T-helper 2 cell treated with Interferon-gamma antibody and Interleukin-4, amounts not matched to agents 5 μg/mL and 100 μg/mL, for 36 hours (primary cell): ENCODE measurements at places on chromosomes 12 and 14.

DNA sequence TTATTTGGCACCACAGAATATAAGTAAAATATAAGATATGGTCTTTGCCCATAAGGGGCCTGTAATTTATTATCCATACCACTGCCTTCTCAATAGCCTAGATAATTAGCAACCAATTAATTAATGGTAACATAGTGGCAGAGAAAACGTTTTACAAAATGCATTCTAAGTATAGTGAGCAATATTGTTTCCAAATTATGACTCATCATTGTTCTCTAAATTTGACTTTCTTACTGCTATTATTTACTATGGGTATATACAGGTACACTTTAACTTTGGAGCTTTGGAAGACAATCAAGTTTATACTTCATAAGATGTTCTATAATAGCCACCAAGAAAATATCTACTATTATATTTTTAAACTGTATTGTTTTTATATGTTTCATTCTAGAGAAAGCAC, 26.7 kb downstream of the DCP1B start:
- DNase-seq: no peak

DNA sequence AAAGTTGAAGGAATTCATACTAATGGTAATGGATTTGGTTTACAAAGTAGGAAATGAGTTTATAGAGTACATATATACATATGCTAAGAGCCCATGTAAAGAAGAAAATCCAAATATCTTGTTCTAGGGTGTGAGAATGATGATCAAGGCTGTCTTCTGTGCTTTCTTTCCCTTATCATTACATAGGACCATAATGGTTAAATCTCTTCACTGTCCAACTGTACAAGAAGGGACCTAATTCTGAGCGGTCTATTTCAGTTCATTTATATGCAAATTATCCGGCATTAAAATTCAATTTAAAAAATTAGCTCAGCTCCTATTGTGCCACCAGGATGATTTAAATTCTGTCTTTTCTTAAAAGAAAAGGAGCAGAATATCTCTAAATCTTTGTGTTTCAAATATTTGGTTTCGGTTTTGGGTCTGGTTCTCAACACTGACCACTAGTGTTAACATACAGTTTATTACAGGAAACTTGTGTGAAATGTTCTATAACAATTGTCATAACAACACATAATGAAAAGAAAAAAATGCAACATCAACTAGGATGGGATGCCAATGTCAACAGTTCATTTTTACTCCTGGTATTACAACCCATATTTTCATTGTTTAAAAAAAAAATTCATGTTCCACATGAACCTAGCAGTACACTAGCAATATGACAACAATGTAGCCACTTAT, 16.8 kb downstream of the OR4K1 start:
- no peak for DNase-seq

DNA sequence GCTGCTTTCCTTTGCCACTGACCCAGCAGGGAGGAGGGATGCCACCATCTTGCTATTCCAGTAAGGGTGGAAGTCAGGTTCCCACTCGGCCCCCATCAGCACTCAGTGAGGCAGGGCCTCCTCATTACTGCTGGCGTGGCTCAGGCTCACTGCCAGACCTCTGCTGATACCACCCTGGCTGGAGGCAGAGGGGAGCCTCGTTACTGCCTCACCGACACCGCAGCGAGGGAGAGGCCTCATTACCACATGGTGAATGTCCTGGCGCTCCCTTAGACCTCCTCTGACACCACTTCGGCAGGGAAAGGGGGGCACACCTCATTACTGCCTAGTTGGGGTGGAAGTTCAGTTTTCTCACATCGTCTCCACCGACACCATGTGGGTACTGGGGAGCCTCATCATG, 354.1 kb downstream of the CACNA1C start:
- no peak for DNase-seq

- no peak for DNase-seq
Observed at GRCh38 chr12:38601949-38602348, 285.4 kb downstream of the ALG10B start.

DNA sequence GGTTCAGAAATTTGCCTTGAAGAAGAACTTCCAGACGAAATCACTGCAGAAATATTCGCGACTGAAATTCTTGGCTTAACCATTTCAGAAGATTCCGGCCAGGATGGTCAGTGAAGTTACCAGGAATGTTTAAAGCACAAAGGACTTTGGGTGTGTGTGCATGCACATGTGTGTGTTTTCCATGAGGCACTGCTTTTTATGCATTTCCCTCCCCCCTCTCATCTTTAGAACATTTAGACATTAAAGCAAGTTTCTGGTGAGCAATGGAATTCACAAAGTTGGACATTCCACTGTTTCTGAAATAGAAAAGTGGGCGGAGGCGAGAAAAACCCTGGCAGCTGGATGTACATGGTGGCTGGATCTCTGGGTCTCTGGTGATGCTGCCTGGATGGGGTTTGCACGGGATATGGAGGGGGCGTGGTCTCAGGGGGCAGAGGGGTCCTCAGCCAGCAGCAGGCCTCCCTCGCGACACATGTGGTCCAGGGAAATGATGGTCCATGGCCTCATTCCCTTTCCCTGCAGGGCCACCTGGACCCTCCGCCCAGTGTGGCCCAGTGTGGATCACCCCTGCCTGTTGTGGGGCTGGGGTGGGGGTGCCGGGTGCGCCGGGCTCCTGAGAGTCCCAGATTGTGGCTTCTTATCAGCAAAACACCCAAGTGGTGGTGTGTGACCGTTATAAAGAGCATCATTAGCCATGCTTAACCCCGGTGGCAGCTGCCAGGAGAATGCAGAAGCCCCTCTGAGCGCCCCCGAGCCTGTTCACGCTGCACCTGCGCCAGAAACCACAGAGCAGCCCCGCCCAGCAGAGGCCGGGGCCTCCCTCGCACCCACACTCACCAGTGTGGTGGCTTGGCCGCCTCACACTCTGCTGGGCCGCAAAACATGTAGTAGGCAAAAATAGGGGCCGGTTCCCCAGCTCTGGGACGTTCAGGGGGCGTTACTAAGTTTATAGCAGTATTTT, 17.8 kb upstream of the BCL7A start:
- DNase-seq: no peak

- no peak for DNase-seq
Observed at GRCh38 chr12:76952995-76953394, 74.2 kb upstream of the CSRP2 start.

GRCh38 chr12:75720812-75721641, 209.6 kb upstream of the KRR1 start:
- DNase-seq: no peak

DNA sequence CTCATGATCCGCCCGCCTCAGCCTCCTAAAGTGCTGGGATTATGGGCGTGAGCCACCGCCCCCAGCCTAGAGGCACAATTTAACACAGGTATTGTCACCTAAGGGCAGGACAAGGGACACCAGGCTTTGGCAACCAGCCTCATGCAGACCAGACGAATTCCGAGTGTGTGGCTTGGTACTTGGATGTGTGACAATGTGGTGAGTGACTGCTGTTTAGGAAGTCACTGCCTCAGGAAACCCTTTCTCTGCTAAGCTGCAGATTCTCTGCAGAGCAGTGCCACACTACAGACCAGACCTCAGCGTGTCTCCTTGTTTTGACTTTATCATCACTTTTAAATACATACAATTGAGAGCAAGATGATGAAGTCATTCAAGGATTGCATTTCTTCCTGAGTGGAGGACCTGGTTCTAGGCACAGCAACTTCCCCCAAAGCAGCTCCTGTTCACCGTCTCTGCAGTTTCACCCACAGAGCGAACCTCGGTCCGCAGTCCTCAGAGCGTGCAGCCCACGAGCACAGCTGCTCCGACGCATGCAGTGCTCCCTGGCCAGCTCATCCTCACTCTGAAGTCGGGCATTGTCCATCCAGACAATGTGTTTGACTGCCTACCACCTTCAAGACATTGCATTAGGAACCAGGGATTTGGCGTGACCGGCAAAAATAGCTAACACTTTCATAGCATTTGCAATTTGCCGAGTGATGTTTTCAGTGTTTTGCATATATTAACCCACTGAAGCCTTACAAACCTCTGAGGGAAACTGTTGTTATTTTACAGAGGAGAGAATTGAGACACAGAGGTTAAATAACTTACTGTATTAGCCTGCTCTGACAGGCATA, 235.2 kb downstream of the CHST11 start:
- no peak for DNase-seq

GRCh38 chr12:23169696-23170013, 544.7 kb downstream of the ETNK1 start:
- DNase-seq: no peak

GRCh38 chr14:94284221-94284620, 8.8 kb downstream of the SERPINA10 start:
- no peak for DNase-seq

GRCh38 chr12:102726686-102727085, 190.4 kb downstream of the PAH start:
- no peak for DNase-seq

DNA sequence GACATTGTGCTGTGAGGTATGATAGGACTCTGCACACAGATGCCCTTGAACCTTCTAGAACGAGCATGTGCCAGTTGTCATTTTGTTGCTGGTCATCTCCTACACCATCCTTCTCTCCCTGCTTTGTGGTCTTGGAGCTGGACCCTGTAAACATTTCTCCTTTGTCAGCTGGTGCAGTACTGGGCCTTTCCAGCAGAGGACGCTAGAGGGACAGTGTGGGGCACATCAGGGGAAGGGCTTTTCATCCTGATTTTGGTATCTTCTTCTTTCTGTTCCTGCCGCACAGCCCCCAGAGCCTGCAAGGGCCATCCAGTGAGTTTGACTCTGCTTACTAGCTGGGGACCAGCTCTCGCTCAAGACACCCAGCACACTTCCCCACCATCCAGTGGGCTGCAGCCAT, 484.6 kb downstream of the AACS start:
- DNase-seq: no peak

- DNase-seq: no peak
Observed at GRCh38 chr12:116837097-116837496, 44.1 kb downstream of the HRK start.

DNA sequence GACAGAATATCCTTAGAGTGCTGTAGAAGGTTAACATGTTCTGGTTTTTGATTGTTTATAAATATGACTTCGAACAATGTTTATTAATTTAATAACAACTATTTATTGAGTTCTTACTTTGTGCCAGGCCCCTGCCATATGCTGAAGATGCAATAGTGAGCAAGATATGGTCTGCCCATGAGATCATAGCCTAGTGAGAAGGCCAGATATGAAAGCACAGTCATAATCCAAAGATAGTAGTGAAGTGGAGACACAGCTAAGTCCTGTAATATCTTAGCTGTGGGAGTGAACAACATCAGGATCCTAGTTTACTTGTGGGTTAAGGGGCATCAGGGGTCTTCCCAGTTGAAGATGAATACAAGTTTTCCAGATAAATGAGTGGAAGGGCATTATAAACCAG, 189.4 kb upstream of the FBXO33 start:
- DNase-seq: no peak

- no peak for DNase-seq
Observed at GRCh38 chr14:87868920-87869319, 124.1 kb downstream of the GALC start.

DNA sequence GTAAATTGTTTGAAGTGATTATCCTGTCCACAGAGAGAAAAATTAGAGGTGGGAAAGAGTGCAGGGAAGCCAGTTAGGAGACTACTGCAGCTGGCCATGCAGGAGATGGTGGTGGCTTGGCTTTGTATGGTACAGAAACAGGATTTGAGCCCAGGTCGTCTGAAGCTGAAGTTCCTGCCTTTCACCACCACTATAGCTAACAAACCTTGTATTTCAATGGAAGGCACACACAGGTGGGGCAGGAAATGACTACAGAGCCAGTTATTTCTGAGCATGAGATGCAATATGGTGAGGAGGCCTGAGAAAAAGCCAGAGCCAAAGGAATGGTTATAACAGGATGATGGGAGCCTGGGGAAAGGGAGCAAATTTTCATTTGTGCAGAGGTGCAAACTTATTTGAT, 103.9 kb downstream of the BTG1 start:
- no peak for DNase-seq

DNA sequence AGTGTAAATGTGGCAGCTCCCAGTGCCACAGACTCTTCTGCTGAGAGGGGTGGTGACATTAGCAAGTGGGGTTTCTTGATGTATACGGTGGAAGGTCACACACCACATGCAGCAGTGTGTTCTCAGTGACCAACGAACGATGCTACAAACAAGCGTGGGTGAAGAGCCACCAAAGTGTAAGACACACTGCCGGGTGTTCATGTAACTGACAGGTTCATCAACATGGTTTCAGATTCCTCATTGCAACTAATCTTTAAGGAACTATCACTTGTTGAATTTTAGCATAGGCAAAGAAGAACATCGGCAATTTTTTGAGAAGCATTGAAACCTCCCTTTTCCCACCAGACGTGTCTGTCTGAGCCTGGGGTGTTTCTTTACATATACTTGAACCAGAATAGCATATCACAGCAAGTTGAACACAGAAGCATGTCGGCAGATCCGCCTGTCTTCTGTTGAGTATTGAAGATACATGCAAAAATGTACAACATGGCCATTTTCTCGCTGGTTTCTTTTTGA, 58.8 kb downstream of the PPP2R5C start:
- peak; percentile 65 for DNase-seq

DNA sequence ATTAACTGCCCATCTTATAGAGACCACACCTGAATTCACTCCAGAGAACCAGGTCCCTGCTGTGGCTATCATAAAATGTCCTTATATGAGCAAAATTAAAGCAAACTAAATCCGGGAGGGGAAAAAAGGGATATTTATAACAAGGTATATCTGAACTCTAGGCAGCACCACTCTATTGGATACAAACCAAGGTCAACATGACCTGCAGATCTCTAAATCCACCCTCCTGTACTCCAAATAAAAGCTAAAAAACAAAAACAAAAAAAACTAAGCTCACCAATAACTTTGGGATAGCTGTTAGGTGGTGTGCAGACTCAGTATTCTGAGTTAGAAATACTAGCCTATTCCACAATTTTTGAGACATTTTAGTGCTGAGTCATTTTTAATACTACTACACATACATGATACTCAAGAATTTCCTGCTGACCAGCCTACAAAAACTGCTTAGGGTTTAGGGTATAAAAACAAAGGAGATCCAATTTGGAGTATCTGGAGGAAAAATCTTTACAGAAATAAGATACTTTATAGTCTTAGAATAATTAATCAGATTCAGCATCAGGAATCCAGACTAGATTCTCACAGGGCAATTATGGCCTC, 46.6 kb upstream of the LTBP2 start:
- no peak for DNase-seq

DNA sequence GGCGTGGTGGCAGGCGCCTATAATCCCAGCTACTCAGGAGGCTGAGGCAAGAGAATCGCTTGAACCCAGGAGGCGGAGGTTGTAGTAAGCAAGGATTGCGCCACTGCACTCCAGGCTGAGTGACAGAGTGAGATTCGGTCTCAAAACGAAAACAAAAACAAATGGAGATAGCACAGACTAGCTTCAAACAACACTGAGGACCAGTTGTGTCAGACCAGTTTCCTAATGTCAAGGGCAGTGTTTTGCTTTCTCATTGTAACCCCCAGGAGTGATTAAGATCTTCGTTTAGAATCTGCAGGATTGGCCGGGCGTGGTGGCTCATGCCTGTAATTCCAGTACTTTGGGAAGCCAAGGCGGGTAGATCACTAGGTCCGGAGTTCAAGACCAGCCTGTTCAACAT, 18.5 kb downstream of the RPGRIP1 start:
- no peak for DNase-seq

- DNase-seq: no peak
Observed at GRCh38 chr12:66055837-66056319, 74.7 kb downstream of the LLPH start.
